ENCODE measurements at places on chromosomes 6 and 20.

DNA sequence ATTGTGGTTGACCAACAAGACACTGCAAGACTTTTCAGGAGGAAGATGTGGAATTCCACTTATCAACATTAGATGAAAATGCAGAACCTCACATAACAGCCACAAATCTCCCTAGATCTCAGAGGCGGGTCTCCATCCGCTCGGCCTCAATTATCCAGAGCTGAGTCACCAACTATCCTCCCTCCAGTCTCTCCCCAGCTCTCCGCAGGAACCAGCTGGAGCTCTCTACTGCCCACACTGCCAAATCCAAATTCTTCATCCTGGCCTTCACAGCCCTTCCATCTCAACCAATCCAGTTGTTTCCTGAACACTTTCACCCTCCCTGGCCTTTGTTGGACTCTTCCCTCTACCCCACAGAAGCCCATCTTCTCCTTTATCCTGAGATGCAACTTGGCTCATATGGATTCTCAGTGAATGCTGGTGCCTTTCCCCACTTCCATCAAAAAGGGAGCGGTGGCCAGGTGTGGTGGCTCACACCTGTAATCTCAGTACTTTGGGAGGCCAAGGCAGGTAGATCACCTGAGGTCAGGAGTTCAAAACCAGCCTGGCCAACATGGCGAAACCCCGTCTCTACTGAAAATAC, 3.5 kb upstream of the TGIF2 start:
- DNase-seq: no peak

DNA sequence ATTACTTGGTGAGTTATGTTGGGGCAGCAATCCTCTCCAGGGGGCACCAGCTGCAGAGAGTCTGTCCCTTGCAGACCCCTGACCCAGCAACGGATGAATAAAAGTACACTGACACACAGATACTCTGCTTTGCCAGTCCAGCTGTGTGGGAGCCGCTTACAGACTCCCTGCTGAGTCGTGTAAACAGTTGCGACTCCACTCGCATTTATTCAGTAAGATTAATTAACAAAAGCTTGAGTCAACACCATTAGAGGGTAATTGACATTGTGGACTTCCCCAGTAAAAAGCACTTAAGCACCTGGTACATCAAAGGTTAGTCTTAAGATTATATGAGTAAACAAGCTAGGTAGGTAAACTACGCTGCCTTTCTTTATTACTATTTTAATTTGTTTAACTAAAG, 92.0 kb upstream of the TMEM181 start:
- no peak for DNase-seq

DNA sequence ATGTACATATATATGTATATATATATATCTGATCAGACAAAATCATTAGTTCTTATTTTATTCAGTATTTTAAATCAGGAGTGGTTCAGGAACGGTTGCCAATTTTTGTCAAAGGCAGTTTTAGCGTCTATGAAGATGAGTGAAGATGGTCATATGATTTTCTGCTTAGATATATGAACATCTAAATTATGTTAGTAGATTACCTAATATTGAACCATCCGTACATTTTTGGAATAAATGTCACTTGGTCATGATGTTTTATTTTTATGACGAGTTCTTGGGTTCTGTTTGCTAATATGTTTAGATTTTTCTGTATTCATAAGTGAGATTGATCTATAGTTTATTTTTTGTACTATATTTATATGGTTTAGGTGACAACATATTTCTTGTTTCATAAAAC, 3.3 kb downstream of the TMEM244 start:
- DNase-seq: no peak

DNA sequence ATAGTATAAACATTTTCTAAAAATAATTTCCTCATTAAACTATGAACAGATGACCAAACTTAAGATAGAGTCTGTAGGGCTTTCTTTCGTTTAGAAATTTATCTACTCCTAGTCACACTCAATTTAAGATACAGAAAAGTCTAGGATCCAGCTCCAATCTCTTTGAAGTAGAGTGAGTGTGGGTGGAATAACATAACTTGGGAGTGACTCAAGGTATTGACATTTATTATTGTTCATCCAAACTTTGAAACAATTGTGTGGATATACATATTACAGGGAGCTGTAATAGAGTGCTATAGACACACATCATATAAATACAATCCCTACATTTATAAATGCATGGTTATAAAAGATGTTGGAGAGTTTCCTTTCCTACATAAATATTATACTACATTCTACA, 715.2 kb upstream of the MANEA start:
- no peak for DNase-seq

- DNase-seq: no peak
Observed at GRCh38 chr6:146305951-146306350, 237.7 kb upstream of the RAB32 start.

DNA sequence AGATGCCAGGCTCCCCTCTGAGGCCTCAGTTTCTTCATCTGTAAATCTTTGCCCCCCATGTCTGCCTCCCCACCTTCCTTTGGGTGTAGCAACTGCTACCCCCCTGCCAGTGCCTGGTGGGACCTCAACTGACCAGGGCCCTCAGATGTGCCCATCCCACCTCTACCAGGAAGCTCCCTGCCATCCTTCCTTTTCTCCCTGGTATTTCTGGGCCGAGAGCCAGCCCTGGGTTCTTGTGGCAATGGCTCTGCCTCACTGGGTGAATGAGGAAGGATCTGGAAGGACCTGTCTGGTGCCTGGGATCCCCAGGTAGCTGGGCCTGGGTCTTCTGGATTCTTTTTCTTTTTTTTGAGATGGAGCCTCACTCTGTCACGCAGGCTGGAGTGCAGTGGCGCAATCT, 141.1 kb upstream of the RNF24 start:
- DNase-seq: no peak

GRCh38 chr20:35007891-35008290, 52.2 kb downstream of the MYH7B start:
- DNase-seq: no peak

GRCh38 chr6:158312672-158313397, 570 bp downstream of the TULP4 start:
- no peak for DNase-seq

DNA sequence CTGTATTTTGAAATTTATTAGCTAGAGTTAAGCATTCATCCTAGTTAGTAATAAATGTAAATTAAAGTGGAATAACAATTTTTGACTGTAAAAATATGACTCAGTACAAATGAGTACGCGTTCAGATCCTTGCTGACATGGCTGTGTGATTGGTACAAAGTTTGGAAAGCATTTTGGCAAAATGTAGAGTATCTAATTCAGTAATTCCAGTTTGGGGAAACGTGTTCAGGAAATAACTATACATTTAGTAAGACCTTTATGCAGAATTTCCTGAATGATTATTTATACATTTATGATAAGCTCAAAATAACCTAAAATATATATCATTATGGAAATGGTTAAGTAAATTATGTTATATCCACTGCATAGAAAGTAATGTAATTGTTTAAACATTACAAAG, 8.0 kb downstream of the VTA1 start:
- no peak for DNase-seq

- no peak for DNase-seq
Observed at GRCh38 chr6:146071781-146072180, 42.9 kb downstream of the GRM1 start.

GRCh38 chr20:19688031-19688806, 69.8 kb upstream of the RIN2 start:
- no peak for DNase-seq

DNA sequence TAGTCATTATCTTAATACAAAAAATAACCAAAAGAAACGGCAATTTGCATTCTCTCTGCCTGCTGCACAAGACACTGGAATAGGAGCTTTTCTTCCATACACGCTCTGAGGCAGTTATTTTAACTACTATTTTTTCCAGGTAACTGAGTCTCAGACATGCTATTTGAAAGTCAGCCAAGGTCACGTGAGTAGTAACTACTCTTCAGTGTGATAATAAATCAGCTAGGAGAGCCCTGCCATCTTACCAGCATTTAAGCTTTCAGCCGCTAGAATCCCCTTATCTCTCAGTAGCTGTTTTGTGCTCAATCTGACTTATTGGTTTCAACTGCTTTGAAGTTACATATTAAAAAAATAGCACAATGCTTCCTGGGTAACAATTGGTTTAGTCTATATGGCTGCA, 84.5 kb downstream of the NRN1 start:
- DNase-seq: no peak

- no peak for DNase-seq
Observed at GRCh38 chr6:135854799-135855198, 3.3 kb downstream of the PDE7B start.

- DNase-seq: no peak
Observed at GRCh38 chr6:149867876-149868640, 3.9 kb upstream of the LRP11 start.

GRCh38 chr20:57465943-57466342, 59.0 kb downstream of the CTCFL start:
- no peak for DNase-seq

GRCh38 chr20:38209736-38210405, 44.8 kb upstream of the TGM2 start:
- no peak for DNase-seq

GRCh38 chr6:21800948-21801438, 207.4 kb downstream of the SOX4 start:
- no peak for DNase-seq
